ENCODE measurements at places on chromosomes 5 and 9. TPM values are rescaled to one million over a fixed set of nuclear protein-coding genes. Genes with fewer than 3 reads are reported as not detected.
A peak's percentile ranks its signal among the peaks of the same experiment; 100 is the strongest.

TAL2 gene
- total RNA-seq = not detected

MSX2 gene
- not detected for total RNA-seq

DNA sequence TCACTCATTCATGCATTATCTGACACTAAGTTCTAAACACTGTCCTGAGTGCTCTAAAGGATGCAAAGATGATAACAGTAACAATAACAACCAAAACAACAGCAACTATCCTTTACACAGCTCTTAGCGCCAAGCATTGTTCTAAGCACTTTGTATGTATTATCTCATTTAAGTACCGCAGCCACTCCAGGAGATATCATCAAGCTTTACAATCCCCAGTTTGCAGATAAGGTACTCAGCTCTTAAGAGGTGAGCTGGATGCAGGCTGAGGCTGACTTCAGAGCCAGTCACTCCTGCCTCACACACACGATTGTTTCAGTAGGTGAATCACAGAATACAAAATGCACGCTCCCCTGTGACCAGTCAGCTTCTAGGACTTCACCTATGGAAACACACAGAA, 141.8 kb downstream of the PAX5 start:
- DNase-seq = no peak

IL13 gene
- 32.9 TPM for total RNA-seq

DNA sequence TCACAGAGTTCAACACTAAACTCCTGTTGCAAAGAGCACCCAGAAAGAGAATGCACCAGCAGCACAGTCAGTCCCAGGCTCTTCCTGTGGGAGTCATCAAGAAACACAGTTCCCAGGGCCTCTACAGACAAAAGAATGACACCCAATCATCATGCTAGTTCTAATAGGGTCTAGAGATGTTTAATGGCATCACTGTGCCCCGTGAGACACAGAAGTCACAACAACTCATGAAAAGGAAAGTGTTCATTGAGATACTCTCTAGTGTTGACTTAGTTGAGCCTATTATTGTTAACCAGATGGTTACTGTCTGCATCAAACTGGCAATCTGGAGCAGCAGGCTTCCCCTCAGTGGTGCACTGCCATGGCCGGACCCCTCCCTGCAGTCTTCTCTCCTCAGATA, 1.6 kb downstream of the KLHL3 start:
- no peak for DNase-seq

IL5 gene
- total RNA-seq = 3.3 TPM

DNA sequence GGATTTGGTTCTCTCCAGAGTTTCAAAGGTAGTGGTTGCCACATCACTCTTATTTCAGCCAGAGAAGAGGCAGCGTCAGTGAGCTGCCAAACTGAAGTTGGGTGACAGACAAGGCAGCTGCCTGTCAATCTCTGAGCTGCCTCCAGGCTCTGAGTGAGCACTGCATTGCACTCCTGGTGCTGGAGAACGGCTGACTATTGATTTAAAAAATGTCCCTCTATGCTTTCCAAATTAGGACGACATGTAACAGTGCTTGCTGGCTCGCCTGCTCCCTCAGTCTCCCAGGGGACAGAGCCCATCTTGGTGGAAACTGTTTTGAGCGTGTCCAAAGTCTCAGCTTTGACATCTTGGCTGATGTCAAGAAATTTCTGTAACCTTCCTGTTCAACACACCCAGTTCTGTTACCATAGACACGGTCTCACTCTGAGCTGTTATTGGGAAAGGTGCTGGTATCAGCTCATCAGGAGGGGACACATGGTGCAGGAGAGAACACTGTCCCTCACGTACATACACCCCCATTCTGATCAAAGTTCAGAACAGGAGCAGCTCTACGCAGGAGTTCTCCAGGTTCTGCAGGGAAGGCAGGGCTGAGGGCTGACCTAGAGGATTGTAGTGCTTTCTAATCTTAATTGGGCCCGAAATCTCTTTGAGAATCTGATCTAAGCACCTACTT, 15.7 kb downstream of the PCDH12 start:
- DNase-seq = no peak

DNA sequence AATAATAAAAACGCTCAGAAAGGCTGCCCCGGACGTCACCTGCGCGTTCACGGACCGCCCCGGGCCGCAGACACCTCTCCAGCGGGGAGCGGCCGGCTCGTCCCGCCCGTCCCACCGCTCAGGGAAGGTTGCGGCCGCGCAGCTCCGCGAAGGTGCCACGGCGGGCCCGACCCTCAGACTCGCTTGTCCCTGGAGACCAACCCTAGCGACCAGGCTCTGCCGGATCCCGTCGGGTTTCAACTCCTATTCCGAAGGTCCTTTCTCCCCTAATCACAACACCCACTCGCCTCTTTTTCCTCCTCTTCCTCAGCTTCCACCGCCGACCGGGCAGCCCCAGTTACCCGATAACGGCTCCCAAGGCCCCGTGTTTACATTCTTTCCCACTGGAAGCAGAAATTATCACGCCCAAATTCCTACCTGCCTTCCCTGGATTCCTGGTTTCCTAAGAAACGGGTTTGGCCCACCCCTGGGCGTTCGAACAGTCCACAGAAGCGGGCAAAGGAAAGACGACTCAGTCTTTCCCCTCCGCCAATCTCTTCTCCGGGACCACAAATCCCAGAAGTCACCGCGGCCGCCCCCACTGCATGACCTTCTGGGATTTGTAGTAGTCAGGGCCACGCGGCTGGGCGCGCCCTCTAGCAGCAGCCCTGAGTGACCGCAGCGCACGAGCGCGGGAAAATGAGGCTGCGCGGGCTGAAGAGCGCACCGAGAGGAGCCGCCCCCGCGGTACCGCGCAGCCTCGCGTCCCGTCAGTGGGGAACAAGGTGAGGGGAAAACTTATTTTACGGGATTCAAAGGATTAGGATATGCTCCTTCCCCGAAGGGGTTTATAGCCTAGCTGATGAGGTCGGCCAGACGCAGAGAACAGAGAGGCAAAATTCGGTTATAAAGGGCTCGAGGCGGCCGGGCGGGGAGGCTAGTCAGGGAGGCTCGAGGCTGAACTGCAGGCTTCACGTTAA, at the start of gene TTC33:
TSS of gene TTC33 (minus strand) at position 555 of the 959 bp plus-strand sequence. CDS start 8,943 bp downstream, outside the sequence.
- peak; percentile 97 for DNase-seq

OMD gene
- not detected for total RNA-seq

DNA sequence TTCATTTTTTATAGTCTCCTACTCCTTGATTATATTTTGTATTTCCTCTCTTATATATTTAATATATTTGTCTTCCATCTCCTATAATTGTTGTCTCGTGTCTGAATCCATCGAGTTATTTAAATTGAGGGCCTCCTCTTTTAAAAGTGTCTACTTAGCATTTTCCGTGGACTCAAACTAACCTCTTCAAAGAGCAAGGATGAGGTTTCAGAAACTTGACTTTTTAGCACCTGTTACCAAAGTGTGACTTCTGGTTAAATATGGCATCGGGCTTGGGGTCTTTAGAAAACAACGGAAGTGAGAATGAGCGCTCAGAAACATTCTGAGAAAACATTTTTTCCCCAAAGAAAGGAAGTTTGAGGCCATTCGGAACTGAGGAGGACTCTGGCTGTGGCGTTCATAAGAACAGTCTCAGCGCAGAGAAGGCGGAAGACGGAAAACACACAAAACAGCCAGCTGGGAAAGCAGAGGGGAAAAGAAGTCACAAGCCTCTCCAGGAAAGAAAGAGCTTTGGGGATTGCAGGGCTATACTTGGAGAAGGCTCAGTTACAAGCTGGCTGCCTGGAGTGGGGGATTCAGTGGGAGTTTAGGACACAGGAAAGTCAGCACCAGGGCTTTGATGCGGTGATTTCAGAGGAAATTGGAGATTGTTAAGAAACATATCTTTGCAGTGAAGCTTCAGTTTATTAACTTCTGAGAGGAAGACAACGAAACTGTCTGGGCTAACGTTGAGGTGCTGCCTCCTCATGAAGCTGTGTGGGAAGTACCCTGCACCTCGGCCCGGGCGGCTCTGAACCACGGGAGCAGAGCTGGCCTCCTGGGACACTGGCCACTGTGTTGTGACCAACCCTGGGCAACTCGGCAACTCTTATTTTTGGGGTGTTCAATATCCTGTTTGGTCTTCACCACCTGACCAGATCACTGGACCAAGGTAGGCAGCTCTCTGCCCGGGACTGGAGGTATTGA, 25.1 kb upstream of the IRX2 start:
- DNase-seq = no peak

GFI1B gene
- total RNA-seq = not detected

DNA sequence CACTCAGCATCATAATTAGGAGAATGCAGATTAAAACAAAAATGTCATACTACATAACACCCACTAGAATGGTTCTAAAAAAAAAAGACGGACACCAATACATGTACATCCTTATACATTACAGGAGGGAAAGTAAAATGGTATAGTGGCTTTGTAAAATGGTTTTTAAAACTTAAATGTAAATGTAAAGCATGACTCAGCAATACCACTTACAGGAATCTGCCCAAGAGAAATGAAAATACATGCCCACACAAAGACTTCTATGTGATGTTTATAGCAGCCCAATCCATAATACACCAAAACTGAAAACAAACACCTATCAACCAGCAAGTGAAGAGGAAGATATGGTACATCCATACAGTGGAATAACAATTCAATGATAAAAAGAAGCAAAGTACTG, 939.1 kb upstream of the ACO1 start:
- no peak for DNase-seq

All from activated CD4-positive, alpha-beta memory T cell treated with anti-CD3 and anti-CD28 coated beads, Interleukin-2, amount 10 ng/mL, durations not matched to agents 7 days and 5 days (primary cell).